AG08396 (cell line): ENCODE measurements at places on chromosomes 7 and 10.

DNA sequence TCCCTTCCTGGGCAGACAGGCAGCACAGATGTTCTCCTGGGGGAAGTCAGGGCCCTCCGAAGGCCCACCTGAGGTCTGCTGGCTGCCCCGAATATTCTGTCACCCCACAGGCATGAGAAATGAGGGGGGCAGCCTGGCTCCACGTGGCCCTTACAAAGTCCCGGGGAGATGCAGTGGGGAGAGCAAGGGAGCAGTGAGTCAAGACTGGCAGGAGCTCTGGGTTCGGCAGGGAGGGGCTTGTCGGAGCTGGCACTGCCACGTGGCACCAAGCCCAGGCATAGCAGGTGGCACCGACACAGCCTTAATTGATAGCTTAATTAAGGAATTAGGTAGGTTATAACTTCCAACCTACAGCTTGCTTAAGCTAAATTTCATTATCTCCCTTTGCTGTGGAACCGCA lies 163.9 kb downstream of the USP6NL start:
- no peak for DNase-seq

DNA sequence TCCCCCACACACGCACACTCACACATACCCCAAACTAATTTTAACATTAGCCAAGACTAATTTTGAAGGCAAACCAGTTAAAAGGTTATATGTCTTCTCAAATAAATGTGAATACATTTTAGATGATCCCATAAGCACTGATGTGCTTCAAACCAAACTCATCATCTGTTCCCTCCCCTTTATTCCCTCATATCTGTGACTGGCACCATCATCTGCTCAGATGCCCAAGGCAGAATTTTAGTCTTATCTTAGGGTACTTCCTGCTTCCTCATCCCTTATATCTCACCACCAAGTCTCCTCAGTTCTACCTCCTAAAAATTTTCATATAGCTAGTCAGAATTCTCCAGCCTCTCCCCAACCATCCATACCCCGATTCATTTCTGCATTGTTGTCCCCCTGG lies 80.4 kb downstream of the UPF2 start:
- no peak for DNase-seq

DNA sequence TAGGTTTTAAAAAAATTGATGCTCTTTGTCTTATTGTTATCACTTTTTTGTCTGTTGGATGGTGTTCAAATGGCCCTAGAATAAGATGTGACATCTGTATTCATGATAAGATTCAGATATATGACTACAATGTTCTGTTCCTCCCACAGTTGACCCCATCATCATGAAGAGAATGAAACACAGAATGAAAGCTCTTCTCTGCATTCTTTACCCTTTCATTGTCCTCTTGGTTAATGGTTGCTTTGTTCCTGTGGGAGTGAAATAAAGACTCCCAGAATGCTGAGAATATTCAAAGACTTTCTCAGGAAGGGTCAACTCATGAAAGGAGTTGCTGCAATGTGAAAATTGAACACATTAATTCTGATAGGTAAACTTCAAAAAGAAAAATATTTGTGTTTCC lies 1015.8 kb downstream of the SORCS3 start:
- no peak for DNase-seq

- DNase-seq = no peak
Measured at GRCh38 chr7:81590131-81590530, 179.7 kb downstream of the HGF start.

GRCh38 chr10:113991091-113991860 lies 52.4 kb upstream of the ADRB1 start:
- no peak for DNase-seq

- DNase-seq = no peak
Measured at GRCh38 chr7:118793582-118793981, 569.1 kb downstream of the ANKRD7 start.

DNA sequence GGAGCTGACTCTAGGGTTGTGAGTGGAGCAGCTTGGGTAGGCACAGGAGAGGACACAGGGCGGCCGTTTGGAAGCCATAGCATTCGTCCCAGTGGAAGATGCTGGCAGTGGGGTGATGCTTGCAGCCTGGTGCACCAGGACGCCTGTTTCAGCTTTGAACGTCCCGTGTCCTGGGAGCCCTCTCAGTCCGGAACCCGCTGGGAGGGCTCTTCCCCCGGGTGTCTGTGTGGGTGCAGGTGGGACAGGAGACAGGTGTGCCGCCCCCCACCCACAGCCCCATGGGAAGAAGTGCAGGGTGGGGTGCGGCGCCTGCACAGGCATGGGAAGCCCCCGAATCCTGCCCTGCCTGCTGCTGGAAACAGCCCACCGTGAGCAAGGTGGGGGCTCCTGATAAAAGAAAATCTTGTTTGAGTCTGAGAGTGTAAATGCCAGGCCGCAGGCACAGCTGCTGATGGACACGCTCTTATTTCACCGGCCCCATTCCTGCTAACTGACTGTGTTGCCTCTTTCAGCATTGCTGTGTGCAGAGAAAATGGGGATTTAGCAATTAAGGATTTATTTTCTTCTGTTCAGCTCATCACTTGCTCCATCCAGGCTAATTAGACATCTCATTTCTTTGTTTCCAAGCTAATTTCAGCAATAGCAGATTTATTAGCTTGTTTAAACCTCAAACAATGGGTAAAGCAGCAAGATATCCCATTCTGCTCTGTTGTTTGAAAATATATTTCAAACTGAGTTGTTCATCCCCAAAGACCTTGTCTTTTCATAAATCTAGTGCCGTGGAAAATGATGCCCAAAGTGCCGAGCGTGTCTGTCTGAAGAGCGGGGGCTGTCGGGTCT lies 54.9 kb upstream of the DPYSL4 start:
- DNase-seq = no peak

DNA sequence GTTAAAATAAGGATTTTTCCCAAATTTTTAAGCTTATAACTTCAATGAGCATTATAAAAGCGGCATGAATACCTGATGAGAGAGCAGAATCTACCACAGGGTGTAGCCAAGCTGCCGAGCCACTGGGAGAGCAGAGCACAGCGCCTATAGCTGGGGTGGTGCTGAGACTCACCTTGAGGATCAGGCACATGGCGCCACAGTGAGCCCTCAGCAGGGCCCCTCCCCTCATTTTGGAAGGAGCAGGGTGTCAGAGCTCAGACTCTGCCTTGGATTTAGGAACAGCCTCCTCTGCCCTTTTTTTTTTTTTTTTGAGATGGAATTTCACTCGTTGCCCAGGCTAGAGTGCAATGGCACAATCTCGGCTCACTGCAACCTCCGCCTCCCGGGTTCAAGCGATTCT lies 118.6 kb downstream of the SRPK2 start:
- DNase-seq = no peak

DNA sequence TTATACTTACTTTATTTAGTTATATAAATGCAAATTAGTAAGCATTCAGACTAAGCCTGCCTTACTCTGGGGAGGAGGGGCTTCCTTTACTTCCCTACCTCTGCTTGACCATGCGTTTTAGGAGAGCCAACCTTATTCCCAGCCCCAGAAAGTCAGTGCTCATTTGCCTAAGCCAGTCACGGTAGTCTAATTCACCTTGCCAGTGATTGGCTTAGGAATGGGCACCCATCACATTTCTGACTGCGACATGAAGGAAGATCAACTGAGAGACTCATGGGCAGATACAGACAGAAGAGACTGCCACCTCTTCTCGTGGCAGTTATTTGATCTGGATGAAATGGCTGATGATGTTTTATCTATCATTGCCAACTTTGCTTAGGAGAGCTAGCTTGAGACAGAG lies 29.5 kb downstream of the RPA3 start:
- DNase-seq = no peak

- no peak for DNase-seq
Measured at GRCh38 chr7:50362712-50363282, 58.3 kb downstream of the IKZF1 start.

GRCh38 chr10:59283456-59284091 lies 78.8 kb downstream of the FAM13C start:
- no peak for DNase-seq

DNA sequence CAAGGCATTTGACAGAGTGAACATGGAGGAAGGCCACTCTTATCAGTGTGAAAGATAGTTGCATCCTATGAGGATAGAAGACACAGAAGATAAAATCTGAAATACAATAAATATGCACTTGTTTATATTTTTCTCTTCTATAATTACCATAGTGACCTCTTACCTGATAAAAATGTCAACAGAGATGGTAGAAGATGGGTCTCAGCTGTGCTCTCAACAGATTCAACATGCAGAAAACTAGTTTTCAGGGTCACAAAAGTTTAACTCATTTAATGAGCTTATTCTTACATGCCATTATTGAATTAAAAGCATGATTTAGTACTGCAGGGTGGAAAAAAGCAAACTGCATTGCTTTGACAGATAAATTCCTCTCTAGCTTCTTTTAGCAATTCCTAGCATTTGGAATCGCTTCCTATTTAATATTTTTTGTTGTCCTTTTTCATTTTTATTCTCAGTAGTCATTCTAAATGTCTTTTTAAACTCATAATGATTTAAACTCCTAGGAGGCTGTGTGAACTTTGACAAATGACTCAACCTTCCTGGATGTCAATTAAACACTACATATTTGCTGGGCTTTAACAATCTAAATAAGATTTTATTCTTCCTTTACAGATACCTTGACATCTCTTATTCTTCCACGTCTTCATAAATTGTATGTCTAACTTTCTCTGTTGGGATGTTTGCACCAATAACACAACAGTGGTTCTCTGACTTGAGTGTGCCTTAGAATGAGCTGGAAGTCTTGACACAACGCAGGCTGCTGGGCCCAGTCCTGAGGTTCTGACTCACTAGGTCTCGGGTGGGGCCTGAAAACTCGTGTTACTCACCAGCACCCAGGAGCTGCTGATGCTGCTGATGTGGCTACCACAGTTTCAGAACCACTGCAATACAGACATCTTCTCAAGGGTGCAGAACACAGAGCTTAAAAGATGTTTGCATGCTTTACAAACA lies 565.5 kb upstream of the IGFBP3 start:
- peak; percentile 66 for DNase-seq

DNA sequence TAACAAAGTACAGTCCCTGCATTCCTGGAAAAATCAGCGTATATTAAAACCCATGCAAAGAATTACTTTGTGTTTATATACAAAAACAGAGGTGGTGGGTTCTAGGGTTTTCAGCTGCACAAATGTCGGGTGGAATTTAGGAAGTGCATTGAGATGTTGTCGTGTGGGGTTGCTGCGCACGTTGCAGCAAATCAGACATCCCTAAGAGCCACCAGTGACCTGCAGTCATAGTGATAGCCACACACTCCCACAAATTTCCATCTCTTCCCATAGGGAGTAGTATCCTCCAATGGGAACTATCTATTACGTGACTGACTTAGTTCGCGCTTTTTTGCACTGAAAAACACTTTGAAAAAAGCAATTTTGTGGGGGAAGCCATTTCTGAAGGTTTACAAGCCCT lies 375.2 kb upstream of the GALNT17 start:
- DNase-seq = no peak

DNA sequence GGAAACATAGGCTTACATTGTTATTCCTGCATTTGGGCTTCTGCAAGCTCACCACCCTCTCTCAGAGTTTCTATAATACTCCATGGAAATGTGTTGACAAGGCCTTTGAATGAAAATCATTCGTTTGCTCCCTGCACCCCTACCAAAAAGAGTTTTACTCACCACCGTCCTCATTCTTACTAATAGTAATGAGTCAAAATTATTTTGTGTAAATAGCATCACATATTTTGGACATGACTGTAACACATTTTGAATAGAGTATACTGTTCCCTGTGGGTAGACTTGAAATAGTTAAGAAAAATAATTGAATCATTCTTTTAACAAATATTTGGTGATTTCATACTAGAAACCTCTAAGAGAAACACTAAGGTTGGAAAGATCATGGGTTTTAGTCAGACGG lies 84.6 kb downstream of the AKAP9 start:
- peak; percentile 78 for DNase-seq

- no peak for DNase-seq
Measured at GRCh38 chr10:79050896-79051555, 17.7 kb upstream of the ZMIZ1 start.

- DNase-seq = no peak
Measured at GRCh38 chr10:12091421-12091820, 22.7 kb downstream of the DHTKD1 start.

DNA sequence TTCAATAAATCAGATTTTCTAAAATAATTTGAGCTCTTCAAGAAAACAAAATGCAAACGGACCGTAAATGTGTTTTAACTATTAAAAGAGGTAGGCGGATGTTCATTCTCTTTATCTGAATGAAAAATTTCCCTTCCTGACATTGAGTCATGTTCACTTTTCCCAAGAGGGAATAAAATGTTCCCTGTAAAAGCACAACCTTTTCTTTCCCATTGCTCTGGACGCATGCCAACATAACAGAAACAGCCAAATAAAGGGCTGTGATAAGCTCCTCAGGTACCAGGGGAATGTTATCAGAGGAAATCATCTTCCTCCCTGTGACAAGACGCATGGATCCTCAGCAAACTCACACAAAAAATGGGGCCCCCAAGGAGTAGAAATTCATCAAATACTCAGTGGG lies 251.8 kb downstream of the MTERF1 start:
- no peak for DNase-seq

DNA sequence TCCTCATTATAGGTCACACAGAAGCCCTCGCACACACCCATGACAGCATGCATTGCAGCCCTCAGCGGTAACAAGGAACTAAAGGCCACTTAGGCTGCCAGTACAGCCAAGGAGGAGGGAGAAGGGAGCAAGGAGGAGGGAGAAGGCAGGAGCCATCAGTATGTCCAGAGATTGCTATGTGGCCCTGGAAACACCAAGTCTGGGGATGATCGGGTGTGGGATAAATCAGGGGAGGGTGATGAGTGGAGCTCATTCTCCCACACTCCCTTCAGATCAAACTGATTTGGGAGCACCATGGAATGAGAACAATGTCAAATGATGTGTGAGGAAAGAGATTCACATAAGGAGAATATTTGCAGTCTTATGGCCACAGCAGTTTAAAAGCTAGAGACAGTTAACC lies 350.9 kb downstream of the TNS3 start:
- no peak for DNase-seq

DNA sequence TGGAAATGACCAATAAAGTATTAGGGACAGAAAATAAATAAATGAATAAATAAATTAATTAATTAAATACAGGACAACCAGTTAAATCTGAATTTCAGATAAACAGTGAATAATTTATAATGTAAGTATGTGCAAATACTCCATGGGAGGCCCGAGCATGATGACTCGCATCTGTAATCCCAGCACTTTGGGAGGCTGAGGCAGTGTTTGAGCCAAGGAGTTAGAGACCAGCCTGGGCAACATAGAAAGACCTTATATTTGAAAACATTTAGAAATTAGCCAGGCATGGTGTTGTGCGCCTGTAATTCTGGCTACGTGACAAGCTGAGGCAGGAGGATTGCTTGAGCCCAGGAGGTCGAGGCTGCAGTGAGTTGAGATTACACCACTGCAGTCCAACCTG lies 123.7 kb downstream of the CUL2 start:
- no peak for DNase-seq

GRCh38 chr10:642186-642890 lies 47.1 kb downstream of the DIP2C start:
- no peak for DNase-seq

- DNase-seq = no peak
Measured at GRCh38 chr7:40726559-40726958, 591.8 kb downstream of the SUGCT start.

GRCh38 chr7:129831424-129832058 lies 121.2 kb downstream of the UBE2H start:
- peak; percentile 78 for DNase-seq
